Activated T-cell treated with anti-CD3 and anti-CD28 coated beads, Interleukin-2, amount 50 U/mL, for 72 hours (primary cell): ENCODE measurements at places on chromosomes 1 and 21.

GRCh38 chr1:245837718-245838117, 669.4 kb downstream of the SMYD3 start:
- no peak for DNase-seq

GRCh38 chr1:91527266-91527765, 26.7 kb downstream of the CDC7 start:
- DNase-seq = no peak

GRCh38 chr21:46150073-46150472, 5.3 kb downstream of the FTCD start:
- no peak for DNase-seq

- no peak for DNase-seq
Observed at GRCh38 chr1:74811436-74812179, 78.7 kb downstream of the TYW3 start.

- DNase-seq = no peak
Observed at GRCh38 chr1:213669964-213670691, 317.6 kb upstream of the PROX1 start.

DNA sequence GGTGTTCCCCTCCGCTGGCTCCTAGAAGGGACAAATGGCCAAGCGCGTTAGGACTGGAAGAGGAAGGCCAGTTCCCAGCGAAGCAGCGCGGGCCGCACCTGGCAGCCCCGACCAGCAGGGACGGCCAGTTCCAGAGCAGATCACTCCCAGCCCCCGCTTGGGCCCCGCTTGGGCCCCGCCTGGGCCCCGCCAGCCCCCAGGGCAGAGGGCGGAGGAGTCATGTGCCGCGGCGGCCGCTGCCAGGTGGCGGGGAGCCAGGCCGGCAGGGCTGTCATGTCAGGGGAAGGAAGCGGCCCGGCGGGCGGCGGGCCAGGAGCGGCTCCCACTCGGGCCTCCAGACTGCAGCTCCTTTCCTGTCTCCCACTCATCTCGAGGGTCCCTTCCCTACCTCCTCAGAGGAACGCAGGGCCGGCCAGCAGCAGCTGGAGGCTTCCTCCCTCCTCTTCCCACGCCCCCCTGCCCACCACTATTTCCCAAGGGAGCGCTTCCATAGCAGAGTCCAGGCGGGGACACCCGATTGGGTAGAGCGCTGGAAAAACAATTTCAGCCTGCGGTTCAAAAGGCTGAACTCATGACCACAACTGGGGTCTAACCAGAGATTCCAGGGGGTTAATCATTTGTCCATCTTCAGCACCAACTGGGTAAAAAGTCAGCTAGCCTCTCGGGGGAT, 16.5 kb downstream of the ZNF697 start:
- no peak for DNase-seq
